ENCODE measurements at places on chromosomes 1 and 21.

GRCh38 chr1:110170766-110171733, 20.8 kb downstream of the SLC6A17 start:
- no peak for DNase-seq

- no peak for DNase-seq
Measured at GRCh38 chr1:171683870-171684269, 31.4 kb upstream of the MYOC start.

- peak; percentile 92 for DNase-seq
Measured at GRCh38 chr1:212414328-212415106, at the start of gene PACC1. PACC1 (minus strand) TSS chr1:212414886; CDS start chr1:212414757, 129 bp downstream.

- no peak for DNase-seq
Measured at GRCh38 chr1:43220905-43221778, 48.6 kb upstream of the TMEM125 start.

- no peak for DNase-seq
Measured at GRCh38 chr1:193841857-193842256, 655.4 kb upstream of the B3GALT2 start.

DNA sequence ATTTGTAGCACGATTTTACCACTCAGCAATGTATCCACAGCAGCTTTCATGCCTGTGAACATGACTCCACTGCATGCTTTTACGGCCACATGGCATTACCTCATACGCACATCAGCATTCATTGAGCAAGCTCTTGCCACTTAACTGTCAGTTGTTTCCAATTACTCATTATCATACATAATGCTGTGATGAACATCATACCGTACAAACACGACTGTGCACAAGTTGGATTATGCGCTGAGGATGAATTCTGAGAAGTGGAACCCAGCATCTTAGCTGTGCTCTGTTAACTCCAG, 9.6 kb downstream of the UMODL1 start:
- DNase-seq: no peak

DNA sequence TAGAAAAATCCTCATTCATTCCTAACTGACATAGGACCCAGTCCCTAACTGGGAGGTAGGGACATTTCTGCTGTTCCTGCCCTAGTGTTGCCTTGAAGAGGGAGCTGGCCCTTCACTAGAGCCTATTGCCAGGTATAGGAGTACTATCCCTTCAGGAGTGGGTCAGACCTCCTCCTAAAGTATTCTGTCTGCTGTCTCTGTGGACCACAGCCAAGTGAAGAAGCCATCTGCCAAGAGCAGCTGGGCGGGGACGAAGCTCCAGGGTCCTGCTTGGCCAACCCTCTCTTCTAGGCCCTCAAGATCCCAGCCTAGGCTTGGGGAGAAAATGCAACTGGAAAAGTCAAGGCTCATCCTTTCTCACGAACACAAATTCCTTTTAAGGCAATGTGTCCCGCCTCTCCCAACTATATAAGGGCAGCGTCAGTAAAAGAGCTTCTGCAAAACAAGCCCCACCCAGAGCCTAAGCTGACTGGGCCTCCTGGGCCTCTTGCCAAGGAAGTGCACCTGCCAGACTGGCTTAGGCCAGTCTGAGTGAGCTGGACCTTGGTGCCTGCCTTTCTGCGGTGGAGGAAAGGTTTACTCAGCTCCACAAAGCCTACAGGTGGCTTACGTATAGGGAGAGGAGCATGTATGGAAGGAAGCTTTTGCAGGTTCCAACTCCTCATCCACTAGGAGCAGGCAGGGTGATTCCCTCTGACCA, 638 bp upstream of the TUFT1 start:
- DNase-seq: peak; percentile 100

- DNase-seq: peak; percentile 14
Measured at GRCh38 chr1:81780705-81781454, 19.9 kb upstream of the ADGRL2 start.

- no peak for DNase-seq
Measured at GRCh38 chr1:236853921-236854604, 59.0 kb downstream of the MTR start.
